ENCODE measurements at places on chromosomes 12 and 14.
A peak's percentile ranks its signal among the peaks of the same experiment; 100 is the strongest.

GRCh38 chr12:126926023-126926594 is 1340.9 kb upstream of the TMEM132C start:
- DNase-seq = no peak

DNA sequence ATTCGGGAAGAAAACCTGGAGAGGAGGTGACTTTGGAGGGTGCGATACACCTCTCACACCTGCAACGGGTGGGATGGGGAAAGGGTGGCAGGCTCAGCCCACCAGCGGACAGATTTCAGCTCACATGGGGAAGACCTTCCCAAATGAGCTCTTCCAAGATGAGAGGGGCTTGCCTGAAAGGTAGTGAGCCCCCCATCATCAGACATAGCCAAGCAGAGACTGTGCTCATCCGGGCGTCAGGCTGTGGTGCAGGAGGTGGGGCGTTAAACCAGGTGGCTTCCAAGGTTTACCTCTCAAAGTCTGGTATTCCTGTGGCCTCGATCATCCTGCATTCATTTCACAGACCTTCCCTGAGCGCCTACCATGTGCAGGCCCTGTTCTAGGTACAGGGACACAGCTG is 105.4 kb upstream of the FKBP4 start:
- no peak for DNase-seq

- no peak for DNase-seq
Measured at GRCh38 chr12:31797230-31797872, 68.5 kb upstream of the AMN1 start.

GRCh38 chr12:15206831-15207389 is 14.3 kb downstream of the RERG start:
- DNase-seq = no peak

- DNase-seq = no peak
Measured at GRCh38 chr14:39628087-39628486, 195.9 kb upstream of the FBXO33 start.

- peak; percentile 81 for DNase-seq
Measured at GRCh38 chr12:18895946-18896345, 158.0 kb downstream of the CAPZA3 start.

DNA sequence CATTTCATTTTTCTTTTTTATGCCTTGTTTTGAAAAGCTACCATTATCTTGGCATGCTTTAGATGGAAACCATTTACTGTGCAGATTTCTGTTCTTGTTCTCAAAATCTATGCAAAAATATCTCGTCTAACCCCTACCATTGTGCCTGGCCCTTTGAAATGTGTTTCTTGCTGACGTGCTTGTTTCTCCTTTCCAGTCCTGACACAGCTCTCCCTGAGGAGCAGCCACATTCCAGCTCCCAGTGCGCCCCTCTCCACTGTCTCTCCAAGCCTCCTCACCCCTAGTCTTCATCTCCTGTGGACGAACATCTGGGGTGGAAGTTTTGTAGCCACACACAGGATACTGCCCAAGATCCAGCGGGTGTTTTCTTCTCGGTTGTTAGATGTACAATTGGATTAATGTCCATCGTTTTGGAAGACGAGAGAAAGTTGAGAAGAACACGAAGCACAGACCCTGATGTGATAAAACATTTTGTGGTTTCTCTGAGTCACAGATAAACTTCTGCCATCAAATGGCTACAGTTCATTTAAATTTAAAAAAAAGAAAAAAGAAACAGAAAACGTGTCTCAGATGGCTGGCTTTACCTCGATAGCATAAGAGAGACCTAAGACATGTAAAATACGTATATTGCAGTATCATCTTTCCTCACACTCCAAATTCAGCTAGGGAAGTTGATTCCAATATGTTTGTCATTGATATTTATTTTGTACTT is 21.9 kb upstream of the FGD4 start:
- no peak for DNase-seq

GRCh38 chr12:77130193-77130592 is 64.8 kb upstream of the E2F7 start:
- DNase-seq = no peak

GRCh38 chr14:76196980-76197695 is 45.4 kb downstream of the GPATCH2L start:
- DNase-seq = no peak

- no peak for DNase-seq
Measured at GRCh38 chr12:11728154-11728755, 78.8 kb downstream of the ETV6 start.

- DNase-seq = peak; percentile 38
Measured at GRCh38 chr12:6771091-6771495, 1.2 kb upstream of the LAG3 start.

- no peak for DNase-seq
Measured at GRCh38 chr12:75751769-75752471, 240.5 kb upstream of the KRR1 start.

GRCh38 chr14:22737052-22737451 is 29.4 kb upstream of the OXA1L start:
- DNase-seq = no peak

GRCh38 chr12:24752763-24753462 is 196.0 kb downstream of the BCAT1 start:
- DNase-seq = no peak

GRCh38 chr12:89648211-89648930 is 60.3 kb downstream of the ATP2B1 start:
- DNase-seq = no peak

- DNase-seq = no peak
Measured at GRCh38 chr14:93970965-93971634, 5.3 kb downstream of the ASB2 start.

DNA sequence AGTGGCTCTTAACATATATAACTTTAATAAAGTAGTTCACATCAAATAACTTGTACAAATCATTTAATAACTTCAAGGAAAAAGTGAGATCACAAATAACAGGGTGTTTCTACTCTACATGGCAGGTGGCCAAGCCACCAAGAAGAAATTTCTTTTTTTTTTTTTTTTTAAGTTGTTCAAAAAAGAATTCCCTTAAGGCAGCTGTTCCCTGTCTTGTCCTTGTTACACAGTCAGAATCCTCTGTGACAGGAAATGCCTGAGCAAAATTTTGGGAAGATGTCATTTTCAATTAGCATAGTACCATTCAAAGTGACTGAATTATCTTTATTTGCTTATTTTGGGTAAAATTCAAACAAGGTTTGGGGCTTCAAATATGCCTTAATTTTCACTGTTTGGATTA is 79.4 kb downstream of the LIN7A start:
- DNase-seq = no peak

- DNase-seq = no peak
Measured at GRCh38 chr14:50928002-50928635, 16.2 kb downstream of the PYGL start.

- no peak for DNase-seq
Measured at GRCh38 chr12:11821386-11822080, 172.1 kb downstream of the ETV6 start.

GRCh38 chr12:58034712-58035111 is 93.3 kb downstream of the ATP23 start:
- DNase-seq = no peak

DNA sequence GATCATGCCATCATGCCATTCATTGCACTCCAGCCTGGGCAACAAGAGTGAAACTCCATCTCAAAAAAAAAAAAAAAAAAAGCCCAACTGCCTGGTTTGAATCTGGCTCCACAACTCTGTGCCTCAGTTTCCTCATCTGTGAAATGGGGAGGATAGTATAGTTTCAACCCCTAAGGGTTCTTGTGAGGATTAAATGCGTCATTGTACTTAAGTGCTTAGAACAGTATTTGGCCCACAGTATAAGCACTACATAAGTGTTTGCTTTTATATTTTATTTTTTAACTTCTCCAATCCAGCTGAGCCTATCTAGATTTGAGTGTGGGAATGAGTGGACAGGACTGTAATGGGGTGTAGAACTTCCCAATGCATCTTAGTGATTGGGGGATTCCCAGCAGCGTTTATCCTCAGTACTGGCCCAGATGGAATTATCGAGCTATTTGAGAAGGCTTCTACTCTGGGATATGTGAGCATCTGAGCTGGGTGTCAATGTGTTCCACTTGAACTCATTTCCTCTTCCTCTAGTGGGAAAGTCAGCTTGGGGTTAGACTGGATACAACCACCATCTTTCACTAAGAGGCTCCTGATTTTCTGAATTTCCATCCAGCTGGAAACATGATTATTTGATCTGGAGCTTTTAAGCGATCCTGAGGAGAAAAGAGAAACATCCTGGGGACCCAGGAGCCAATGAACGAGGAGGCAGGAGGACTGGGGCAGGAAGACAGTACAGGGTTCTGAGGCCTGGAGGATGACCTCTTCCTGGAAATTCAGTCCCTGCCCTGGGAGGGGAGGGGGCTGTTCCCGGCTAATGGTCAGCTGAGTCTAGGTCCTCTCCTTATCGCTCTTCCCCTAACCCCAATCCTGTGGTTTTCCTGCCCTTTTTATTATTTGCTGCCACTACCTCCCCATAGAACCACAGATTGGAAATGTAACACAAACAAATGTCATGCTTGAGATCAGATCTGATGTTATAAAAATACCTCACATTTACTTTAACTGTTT is 9.3 kb upstream of the ESPL1 start:
- no peak for DNase-seq

- no peak for DNase-seq
Measured at GRCh38 chr14:105937253-105938054, 411.1 kb downstream of the TMEM121 start.

DNA sequence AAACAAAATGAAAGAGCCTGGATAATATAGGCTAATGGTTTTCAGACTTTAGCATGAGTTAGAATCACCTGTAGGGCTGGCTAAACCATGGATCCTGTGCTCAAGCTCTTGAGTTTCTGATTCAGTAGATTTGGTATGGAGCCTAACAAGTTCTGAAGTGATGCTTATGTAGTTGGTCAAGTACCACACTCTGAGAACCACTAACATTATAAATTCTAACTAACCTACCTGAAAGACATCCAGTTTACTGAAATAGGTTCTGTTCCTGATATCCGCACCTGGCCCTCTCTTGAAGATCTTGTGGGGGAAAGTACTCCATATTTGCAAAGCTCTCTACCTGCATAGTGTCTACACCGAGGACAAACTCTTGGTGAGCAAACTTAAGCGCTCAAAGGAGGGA is 59.4 kb upstream of the VSX2 start:
- no peak for DNase-seq

GRCh38 chr14:90585106-90585505 is 188.3 kb downstream of the CALM1 start:
- no peak for DNase-seq

GRCh38 chr12:120286768-120287490 is 4.8 kb downstream of the RNU4-2 start:
- DNase-seq = no peak

- DNase-seq = peak; percentile 38
Measured at GRCh38 chr12:53739214-53740129, 12.2 kb upstream of the CALCOCO1 start.

DNA sequence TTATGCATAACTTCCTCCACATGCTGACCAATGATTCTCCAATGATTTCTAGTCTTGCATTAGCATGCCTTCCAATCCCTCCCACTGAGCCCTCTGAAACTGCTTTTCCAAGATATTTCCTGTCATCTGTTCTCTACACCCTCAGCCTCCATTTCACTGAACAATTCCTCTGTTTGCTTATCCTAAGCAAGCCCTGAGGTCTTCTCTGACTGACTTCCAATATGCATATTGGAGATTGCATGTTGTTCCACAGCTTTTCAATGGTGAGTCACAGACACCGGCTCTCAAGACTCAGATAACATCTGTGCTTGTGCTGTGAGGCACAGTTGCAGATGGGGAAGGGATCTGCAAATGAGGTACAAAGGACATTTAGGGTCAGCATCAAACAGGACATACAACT is 141.0 kb downstream of the SLC16A7 start:
- no peak for DNase-seq

GRCh38 chr12:12837025-12837812 is 24.1 kb downstream of the DDX47 start:
- DNase-seq = peak; percentile 30
